ENCODE measurements at places on chromosomes 2 and 18.

GRCh38 chr2:20682167-20682920 lies 15.4 kb downstream of the GDF7 start:
- no peak for DNase-seq

GRCh38 chr2:228827056-228827700 lies 443.9 kb downstream of the PID1 start:
- no peak for DNase-seq

DNA sequence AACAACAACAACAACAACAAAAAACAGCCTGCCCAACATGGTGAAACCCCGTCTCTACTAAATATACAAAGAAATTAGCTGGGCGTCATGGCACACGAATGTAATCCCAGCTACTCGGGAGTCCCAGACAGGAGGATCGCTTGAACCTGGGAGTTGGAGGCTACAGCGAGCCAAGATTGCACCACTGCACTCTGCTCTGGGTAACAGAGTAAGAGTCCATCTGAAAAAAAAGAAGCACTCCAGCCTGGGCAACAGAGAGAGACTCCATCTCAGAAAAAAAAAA lies 344.1 kb upstream of the PLGLB2 start:
- DNase-seq = no peak

DNA sequence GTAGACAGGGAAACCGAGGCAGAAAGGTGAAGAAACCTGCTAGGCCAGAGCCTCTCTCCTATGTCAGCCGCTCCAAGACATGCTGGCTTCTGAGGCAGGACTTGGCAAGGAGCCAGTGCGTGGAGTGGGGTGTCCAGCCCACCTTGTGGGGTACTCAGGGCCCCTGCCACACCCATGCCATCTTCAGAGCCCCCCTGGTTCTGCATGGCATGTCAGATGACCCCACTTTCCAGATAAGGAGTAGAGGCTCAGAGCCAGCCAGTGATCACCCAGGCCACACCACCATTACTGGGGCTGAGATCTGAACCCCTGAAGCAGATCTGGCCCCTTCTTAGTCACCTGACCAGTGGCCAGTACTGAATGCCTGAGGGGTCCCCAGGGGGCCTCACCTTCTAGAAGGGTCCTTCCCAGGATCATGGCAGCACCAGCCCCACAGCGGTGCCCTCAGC lies 14.7 kb downstream of the CROCC2 start:
- no peak for DNase-seq

GRCh38 chr2:220811115-220811514 lies 761.0 kb downstream of the EPHA4 start:
- no peak for DNase-seq

- no peak for DNase-seq
Measured at GRCh38 chr2:127425540-127426490, 7.6 kb downstream of the PROC start.

GRCh38 chr2:197954328-197954727 lies 149.9 kb downstream of the PLCL1 start:
- DNase-seq = no peak

GRCh38 chr2:16663121-16663905 lies 2.3 kb downstream of the CYRIA start:
- DNase-seq = no peak

GRCh38 chr2:102262216-102263129 lies 48.9 kb upstream of the IL1RL1 start:
- DNase-seq = no peak

DNA sequence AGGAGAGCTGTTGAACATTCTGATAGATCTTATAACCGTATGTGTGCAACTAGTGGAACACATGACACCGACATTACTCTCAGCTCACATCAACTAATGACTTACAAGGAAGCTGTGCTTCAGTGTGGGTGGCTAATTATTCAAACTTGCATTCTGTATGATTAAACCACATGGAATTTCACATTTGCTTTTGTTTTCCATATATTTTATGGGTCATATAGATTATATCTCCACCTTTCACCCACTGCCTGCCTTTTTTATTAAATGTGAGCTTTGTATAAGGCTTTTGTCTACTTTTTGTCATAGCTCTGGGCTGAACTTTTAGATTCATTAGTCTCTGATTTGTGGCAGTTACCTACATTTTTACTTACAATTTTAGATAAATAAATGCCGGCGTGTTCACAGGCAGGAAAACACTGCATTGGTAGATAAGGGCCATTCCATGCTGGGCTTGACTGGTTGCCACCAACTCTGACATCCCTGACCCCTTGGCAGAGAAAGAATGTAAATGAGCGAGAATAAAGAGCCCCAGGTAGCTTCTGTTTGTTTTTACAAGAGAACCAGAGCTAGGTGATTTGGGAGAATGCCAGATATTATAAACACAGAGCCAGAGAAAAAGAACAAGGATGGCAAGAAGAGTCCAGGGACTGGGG lies 35.7 kb downstream of the LYPD6 start:
- peak; percentile 47 for DNase-seq

DNA sequence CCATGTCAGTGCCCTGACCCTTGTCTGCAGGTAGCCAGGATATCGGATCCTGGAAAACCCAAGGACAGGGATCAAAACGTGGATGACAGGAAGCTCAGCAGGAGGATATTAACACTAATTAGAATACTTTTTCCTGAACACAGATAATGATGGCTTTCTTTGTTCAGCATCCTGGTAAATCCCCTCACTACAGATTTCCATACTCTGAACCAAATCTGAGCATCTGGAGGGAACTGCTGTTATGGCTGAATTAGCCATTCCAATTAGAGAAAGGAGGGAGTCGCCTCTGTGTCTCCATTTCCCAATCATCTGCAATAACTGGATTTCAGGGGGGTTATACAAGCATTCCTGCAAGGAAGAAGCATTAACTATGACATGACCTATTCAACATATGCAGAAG lies 24.4 kb downstream of the CXCR4 start:
- no peak for DNase-seq

GRCh38 chr2:36476411-36476810 lies 120.8 kb downstream of the CRIM1 start:
- DNase-seq = peak; percentile 61

GRCh38 chr2:196939371-196939770 lies 12.9 kb upstream of the PGAP1 start:
- DNase-seq = no peak

DNA sequence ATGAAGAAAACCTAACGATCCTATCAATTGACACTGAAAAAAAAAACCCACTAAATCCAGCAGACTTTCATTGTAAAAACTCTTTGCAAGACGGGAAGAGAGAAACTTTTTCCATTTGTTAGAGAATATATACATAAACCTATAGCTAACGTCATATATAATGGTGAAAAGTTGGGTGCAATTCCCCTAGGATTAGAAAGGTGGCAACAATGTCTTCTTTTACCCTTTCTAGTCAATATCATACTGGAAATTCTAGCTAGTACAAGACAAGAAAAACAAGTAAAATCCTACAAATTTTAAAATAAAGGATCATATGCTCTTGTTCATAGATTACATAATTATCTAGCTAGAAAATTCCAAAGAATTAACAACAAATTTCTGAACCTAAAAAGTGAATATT lies 1596.5 kb upstream of the LRRTM1 start:
- DNase-seq = no peak

DNA sequence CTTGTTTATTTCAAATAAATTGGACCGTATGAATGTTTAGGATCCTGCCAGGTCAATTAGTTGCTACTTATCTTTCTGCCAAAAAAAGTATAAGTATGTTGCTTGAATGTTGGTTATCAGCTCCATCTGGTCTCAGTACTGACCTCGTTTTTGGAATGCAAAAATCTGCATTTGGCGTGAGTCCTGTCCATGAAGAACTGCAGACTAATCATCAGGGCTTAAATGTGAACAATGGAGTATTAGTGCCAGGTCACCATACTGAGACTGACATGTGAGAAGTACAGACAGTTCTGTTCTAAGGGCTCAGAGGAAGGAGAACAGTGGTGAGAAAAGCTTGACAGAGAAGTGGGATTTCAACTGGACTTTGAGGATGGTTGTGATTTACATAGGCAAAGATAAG lies 393.1 kb upstream of the SLC14A2 start:
- DNase-seq = no peak

- DNase-seq = no peak
Measured at GRCh38 chr2:134425724-134426496, 172.0 kb downstream of the MGAT5 start.

- no peak for DNase-seq
Measured at GRCh38 chr18:3044931-3045698, 32.2 kb upstream of the LPIN2 start.

- no peak for DNase-seq
Measured at GRCh38 chr2:220134756-220135534, 507.5 kb downstream of the SLC4A3 start.

DNA sequence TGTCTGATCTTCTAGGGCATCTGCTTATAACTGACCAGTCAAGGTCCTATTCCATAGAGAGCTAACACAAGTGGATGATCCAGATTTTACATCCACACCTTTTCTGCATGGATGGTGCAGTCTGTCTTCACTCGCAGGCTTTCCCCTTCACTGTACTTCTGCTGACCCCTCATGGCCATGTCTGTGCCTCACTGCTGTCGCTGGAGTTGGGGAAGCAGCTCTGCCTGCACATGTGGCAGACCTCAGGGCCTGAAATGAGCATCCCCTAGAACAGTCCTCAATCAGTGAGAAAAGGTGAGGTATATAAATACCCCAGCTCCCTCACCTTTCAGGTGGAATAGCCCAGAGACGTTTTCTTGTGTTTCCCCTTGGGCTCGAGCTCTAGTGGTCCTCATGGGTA lies 233.8 kb downstream of the ANKRD36B start:
- DNase-seq = no peak

DNA sequence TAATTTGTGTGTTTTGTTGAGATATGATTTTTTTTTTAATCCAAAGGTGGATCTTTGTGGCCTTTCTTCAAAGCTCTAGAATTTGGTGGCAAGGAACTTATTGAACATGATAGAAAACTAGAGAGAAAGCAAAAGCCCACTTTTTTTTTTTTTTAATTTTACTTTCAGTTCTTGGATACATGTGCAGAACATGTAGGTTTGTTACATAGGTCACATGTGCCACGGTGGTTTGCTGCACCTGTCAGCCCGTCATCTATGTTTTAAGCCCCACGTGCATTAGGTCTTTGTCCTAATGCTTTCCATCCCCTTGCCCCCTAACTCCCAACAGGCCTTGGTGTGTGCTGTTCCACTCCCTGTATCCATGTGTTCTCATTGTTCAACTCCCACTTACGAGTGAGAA lies 135.9 kb downstream of the RHBDD1 start:
- no peak for DNase-seq

GRCh38 chr2:157790780-157791179 lies 85.3 kb downstream of the ACVR1 start:
- DNase-seq = no peak

GRCh38 chr2:172662099-172662498 lies 73.5 kb upstream of the RAPGEF4 start:
- no peak for DNase-seq

GRCh38 chr2:28590496-28591301 lies 94.8 kb downstream of the PLB1 start:
- no peak for DNase-seq

GRCh38 chr2:177894546-177894945 lies 178.0 kb downstream of the PDE11A start:
- DNase-seq = no peak

- peak; percentile 96 for DNase-seq
Measured at GRCh38 chr18:32349728-32350395, 120.8 kb downstream of the GAREM1 start.

GRCh38 chr2:188511346-188511745 lies 219.7 kb downstream of the GULP1 start:
- DNase-seq = no peak

DNA sequence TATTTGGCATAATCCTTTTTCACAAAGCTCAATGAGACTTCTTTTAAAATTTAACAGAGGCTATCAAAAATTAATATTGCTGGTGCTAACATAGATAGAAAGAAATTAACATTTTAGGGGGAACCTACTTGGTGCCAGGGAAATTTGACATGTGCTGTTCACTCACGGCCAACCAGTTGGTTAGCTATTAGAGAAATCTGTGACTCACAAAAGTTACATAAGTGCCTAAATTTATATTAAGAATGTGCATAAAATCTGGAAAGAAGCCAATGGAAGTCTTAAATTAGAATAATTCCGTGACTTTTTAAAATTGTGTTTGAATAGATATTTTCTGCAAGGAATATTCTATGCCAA lies 184.3 kb upstream of the MAP2 start:
- DNase-seq = no peak

GRCh38 chr2:10520154-10520553 lies 72.0 kb upstream of the ODC1 start:
- DNase-seq = no peak

GRCh38 chr2:58107803-58108710 lies 61.5 kb downstream of the VRK2 start:
- DNase-seq = peak; percentile 61

DNA sequence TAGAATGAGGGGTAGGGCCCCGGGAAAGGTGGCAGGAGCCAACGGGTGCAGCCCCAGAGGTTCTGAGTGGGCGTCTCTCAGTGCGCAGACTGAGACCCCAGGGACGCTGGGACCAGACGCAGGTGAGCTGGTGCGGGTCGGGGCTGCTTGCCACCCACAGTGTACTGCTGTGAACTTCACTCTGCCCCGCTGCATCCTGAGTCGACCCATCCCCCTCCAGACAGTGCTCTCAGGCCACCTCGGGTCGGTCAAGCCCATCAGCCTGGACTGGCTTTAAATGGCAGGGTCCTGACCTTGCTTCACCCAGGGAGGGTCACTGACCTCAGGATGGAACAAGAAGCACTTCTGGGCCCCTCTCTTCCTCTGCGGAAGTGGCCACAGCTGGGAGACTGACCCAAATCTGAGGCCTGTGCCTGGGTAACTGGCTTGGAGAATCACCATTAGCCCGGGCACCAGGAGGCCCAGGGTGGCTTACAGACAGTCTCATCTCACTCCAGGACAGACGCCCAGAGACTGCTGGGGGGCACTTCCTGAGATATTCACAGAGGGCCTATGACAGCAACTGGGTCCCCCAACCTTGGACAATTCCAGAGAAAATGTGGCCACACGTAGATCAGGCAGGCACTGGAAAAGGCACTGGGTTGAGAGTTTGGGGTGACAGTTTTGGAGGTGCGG lies 23.7 kb upstream of the BOK start:
- DNase-seq = no peak

DNA sequence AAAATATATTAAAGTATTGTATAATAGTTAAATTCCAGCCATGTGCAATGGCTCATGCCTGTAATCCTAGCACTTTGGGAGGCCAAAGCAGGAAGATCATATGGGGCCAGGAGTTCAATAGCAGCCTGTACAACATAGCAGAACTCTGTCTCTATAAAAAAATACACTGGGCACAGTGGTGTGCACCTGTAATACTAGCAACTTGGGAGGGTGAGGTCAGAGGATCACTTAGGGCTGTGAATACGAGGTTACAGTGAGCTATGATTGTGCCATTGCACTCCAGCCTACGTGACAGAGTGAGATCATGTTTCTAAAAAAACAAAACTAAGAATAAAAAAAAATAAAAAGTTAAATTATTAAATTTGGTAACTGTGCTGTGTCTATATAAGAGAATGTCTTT lies 36.1 kb downstream of the ZRANB3 start:
- no peak for DNase-seq

DNA sequence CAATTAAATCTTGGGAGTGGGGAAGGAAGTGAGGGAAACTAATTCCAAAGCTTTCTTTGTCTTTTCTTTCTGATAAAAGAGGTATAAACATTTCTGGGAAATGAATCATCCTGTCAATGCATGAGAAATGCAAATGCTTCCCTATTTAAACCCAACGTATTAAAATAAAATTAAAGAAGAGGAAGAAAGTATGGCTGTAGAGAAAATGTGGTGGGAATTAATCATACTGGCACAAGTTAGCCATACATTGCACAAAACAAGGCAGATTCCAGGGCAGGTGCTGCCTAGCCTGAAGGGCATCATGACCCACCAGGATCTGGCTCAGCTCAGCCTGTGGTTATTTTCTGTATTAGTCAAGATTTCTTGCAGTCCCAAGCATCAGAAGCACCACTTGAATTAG lies 338.0 kb downstream of the NYAP2 start:
- DNase-seq = no peak

- no peak for DNase-seq
Measured at GRCh38 chr18:48815179-48815515, 135.6 kb downstream of the SMAD7 start.
